Type B pancreatic cell (in vitro differentiated cells): ENCODE measurements at places on chromosomes 12 and 14. TPM values are rescaled to one million over a fixed set of nuclear protein-coding genes. Genes with fewer than 3 reads are reported as not detected.
A peak's percentile ranks its signal among the peaks of the same experiment; 100 is the strongest.

Gene FIGNL2
- 5.7 and 17.8 TPM in 2 replicates for total RNA-seq

- no peak overlapping the region for H3K27ac ChIP-seq
- peak overlapping the region; percentile 11 for H3K4me3 ChIP-seq
- H3K4me1 ChIP-seq, result peaks cover 28% of the 10 kb centered on the region
- H3K36me3 ChIP-seq, result no peaks in the 10 kb centered on the region
- no peak for DNase-seq
These were observed 86.5 kb downstream of the CAND1 start for GRCh38 chr12:67355428-67356379.

GRCh38 chr12:102653406-102653805 lies 173.0 kb upstream of the IGF1 start:
- H3K36me3 ChIP-seq, result no peaks in the 10 kb centered on the region
- DNase-seq, result no peak
- H3K27me3 ChIP-seq, result no peaks in the 10 kb centered on the region
- no peak overlapping the region for H3K27ac ChIP-seq

DNA sequence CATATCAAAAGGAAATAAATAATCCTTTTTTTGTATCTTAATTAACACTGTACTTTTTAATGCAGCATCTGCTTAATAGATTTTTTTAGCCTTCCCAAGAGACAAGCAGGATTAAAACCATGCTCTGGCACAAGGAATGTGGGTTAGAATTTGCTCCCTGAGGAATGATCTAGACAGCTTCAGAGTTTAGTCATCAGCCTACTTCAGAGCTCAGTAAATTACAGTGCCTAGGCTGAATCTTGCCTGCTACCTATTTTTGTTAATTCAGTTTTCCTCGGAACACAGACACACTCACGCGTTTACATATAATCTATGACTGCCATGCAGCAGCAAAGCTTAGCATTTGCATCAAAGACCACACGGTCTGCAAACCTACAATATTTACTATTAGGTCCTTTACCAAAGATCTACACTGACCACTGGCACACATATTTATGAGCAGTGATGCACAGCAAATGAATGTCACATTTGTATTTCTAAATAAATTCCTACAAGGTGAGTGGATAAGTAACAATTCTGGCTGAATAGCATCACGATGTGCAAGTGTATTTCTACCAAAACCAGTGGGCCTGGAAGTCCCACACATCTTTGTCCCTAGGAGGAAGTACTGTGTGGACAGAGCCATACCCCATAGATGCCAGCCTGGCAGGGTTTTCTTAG lies 309.8 kb upstream of the TMEM132C start:
- no peaks in the 10 kb centered on the region for H3K36me3 ChIP-seq
- DNase-seq, result no peak
- H3K4me3 ChIP-seq, result no peak overlapping the region

GRCh38 chr12:128040971-128041370 lies 226.0 kb upstream of the TMEM132C start:
- H3K27ac ChIP-seq, result no peak overlapping the region
- no peak overlapping the region for H3K4me3 ChIP-seq
- peaks cover 7% of the 10 kb centered on the region for H3K27me3 ChIP-seq

DNA sequence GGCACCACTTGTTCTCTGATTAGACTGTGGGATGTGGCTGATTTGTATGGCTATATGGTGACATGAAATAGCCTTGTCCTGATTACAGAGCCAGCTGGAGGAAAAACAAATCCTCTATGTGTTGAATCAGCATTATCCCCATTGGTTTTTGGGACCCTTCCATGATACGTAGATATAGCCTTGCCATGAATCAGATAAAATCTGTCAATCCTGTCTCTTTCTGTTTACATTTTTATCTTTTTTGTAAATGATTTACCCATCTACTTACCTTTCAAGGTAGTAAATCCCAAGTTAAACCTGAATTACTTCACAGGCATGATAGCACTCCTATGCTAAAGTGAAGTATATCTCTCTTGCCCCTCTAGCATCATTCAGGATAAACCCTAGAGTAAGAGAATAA lies 789.3 kb downstream of the TMTC2 start:
- no peaks in the 10 kb centered on the region for H3K27me3 ChIP-seq
- H3K4me1 ChIP-seq, result no peaks in the 10 kb centered on the region
- no peaks in the 10 kb centered on the region for H3K36me3 ChIP-seq
- no peak overlapping the region for H3K4me3 ChIP-seq
